ENCODE measurements at places on chromosomes 7 and 10.

GRCh38 chr10:49252313-49253034 is 46.5 kb upstream of the C10orf71 start:
- no peak for DNase-seq

DNA sequence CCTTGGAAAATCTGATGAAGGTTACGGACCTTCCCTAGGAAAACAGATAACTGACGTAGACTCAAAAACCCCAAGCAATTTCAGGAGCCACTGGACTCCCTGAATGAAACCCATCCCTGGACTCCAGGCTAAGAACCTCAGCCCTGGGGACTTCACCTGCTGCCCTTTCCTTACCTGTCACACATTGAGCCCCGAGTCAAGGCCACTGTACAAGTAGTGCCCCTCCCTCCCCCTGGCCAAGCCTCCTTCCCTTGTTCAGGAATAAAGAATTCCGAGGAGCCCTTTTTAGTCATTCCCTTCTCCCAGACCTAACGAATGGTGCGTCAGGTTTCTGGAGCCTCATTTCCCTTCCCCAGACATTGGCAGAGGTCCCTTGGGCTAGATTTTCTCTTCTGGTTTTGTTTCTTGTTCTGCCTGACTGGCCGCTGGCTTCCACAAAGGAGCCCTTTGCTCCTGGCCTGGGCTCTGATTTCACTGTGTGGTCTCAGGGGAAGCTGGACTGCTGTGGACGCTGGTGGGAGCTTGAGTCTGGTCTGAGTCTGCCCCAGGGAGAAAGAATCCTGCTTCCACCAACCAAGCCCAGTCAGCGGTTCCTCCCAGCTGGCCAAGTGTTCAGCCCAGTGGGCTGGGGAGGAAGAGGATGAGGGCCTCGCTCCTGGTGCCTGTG is 31.7 kb downstream of the ZNF775 start:
- DNase-seq, result no peak

DNA sequence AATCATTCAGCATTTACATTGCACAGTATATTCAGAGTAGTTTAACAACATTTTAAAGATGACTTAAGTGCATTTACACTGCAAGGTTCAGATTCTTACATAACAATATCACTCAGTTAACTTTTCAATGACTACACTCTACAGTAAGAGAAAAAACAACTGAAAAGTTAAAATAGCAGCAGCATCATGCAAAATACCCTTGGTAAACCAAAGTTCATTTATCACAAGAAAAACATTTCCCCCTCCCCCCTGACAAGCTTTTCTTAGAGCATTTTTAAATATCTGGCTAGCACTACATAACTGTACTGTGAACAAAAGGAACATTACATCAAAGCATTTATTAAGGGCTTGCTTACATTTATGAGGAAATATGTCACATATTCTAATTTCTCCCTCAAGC is 179.5 kb upstream of the HGF start:
- no peak for DNase-seq

- no peak for DNase-seq
These were observed 187.6 kb downstream of the DNAH11 start for GRCh38 chr7:21730399-21730798.

- no peak for DNase-seq
These were observed 3.9 kb upstream of the CUX1 start for GRCh38 chr7:101813402-101814019.

DNA sequence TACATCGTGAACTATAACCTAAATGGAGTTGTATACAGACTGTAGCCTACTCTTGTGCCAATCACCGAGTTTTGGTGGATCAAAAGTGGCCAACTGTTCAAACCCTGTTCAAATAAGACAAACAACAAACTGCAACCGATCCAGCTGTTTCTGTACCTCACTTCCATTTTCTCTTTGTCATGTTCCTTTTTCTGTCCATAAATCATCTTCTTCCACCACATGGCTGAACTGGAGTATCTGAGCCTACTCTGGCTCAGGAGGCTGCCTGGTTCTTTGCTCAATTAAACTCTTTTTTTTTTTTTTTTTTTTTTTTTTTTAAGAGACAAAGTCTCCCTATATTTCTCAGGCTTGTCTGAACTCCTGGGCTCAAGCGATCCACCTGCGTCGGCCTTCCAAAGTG is 59.0 kb upstream of the NPVF start:
- DNase-seq, result no peak

DNA sequence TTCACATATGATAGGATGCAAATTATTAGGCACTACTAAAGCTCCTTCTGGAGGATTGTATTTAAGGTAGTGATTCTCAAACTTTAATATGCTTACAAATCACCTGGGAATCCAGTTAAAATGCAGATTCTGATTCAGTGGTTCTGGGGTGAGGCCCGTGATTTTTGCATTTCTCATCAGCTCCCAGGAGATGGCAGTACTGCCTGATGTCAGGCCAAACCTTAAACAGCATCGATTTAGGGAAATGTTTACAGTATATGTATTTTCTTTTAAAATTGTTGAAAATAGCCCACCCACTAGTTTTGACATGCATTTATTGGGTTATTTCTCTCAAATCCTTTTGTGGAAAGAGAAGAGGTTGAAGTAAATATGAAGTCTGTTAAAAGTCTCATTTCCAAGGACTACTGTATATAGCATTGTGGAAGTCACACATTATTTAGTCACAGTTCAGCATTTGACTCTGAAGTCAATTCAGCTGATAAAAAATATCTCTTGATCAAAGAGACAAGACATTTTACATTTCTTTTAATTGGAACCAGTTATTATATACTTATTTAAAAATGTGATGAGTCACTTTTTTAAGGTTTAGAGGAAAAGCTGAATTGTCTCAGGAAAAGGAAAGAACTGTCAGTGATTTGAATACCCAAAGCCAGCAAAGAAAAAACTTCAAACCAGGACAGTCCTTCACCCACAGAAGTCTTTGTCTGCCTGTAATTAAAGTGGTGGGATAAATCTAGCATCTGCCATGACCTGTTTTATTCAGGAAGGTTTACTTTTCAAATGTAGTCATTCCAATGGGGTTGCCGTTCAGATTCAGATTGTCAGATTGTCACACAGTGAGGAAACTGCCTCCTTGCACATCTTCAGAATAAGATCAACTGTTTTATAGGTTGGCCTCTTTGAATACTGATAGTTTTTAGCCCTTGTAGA is 21.1 kb upstream of the HBP1 start:
- peak; percentile 30 for DNase-seq

DNA sequence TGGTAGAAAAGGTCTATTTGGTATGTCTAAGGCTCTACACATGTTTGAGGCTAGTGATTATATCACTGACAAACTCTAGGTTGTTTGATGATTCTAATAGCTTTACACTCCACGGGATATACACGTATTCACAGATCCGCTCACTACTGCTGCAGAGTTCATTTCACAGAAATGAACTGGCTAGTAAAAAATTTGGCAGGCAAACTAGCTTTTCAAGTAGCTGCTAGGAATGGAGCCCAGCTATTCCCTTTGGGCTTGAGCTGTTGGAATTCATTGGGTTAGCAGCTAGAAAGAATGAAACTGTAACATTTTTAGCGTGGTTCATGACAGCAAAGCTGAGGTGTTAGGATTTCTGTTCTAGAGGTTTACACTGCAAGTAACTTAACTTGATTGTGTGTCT is 37.6 kb downstream of the R3HCC1L start:
- DNase-seq, result no peak

DNA sequence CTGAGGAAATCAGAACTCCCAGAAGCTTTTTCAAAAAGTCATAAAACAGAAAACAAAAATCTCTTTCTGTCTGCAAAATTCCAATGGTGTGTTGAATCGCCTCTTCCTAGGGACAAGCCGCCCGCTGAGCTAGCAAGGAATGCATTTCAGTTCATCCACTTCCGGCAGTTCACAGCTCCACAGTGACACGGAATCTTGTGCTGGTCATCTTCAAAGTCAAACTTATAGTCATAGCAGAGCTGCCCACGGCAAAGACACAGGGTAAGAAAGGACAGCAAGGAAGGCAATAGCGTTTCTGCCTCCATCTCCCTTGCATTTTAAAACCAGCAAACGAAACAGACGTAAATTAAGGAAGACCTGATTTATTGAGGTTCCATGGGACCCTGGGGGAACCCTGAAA is 111.2 kb downstream of the GALNT11 start:
- no peak for DNase-seq

DNA sequence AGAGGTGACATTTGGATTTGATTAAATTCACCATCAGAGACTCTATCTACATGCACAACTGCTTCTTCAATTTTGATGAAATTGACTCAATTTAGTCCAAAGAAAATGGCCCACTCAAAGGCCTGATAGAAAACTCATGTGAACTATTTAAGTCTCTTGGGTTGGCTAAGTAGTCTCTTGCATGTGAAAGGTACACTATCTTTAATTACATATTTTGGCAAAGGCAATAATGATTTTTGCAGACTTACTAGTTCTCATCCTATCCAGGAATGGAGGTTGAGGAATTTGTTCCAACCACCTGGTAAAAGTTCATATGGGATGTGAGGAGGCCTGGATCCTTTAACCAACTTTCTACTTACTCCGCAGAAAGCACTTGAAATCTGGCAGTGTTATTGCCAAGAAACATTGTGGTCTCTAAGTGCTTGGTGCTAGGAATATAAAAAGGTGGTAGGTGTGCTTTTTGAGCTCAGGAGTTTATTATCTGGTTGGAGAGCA is 618.6 kb upstream of the MKI67 start:
- DNase-seq, result no peak

GRCh38 chr10:16966991-16967865 is 150.0 kb upstream of the RSU1 start:
- DNase-seq, result no peak

- DNase-seq, result peak; percentile 74
These were observed 32.8 kb upstream of the SFTPD start for GRCh38 chr10:79981450-79982361.

DNA sequence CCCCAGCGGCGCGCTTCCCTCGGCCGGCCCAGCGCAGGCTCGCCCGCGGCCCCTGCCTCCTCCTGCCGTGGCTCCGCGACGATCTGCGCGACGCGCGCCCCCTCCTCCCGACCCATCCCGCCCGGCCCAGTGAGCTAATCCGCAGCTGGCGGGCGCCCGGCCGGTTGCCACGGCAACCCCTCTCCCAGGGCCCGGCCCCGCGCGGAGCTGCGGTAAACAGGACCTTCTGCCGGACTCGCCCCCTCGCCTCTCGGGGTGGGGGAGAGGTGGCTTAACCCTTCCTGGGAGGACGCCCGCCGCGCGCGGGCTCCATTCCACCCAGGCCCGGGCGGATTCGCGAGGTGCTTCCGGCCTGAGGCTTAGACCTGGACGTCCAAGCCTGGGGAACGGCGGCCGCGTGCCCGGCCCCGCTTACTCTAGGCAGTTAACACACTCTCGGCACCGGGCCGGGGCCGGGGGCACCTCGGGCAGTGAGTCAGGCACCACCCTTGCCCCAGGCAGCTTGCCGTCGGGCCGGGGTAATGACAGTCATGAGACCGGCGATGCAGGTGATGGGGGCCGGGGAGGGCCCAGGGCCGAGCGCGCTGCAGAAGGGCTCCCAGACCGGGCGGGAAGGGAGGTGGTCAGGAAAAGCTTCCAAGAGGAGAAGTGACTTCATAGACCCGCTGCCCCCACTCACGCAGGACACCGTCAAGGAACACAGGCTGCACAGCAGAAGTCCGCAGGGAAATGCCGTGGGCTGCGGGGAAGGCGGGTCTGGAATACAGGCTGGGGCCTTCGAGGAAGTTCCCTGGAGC is at the start of gene DENND2A:
Gene DENND2A, minus strand, starts transcription at position 87 of the 797 bp plus-strand sequence. CDS start 38,416 bp downstream, outside the sequence.
- no peak for DNase-seq

GRCh38 chr10:123759501-123760031 is 93.4 kb downstream of the GPR26 start:
- no peak for DNase-seq

DNA sequence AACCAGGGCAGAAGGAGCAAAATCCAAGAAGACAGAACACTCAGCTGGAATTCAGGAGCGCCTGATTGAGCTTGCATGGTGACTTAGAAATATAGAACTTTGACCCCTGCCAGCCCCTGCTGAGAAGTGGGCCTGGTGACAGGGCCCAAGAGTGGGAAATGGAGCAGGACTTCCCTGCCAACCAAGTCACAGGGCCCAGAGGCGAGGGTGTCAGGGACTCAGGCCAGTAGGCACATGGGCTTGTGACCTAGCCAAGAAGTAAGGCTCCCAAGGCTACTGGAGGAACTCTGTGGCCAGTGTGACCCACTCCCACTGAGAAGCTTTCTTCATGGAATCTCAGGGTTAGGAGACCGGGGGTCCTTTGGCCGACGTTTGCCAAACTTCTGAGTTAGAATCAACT is 31.9 kb downstream of the LRRC20 start:
- DNase-seq, result no peak

GRCh38 chr10:58189269-58189668 is 78.4 kb downstream of the IPMK start:
- DNase-seq, result no peak

- no peak for DNase-seq
These were observed 1407.5 kb upstream of the LRRTM3 start for GRCh38 chr10:65518379-65518778.

DNA sequence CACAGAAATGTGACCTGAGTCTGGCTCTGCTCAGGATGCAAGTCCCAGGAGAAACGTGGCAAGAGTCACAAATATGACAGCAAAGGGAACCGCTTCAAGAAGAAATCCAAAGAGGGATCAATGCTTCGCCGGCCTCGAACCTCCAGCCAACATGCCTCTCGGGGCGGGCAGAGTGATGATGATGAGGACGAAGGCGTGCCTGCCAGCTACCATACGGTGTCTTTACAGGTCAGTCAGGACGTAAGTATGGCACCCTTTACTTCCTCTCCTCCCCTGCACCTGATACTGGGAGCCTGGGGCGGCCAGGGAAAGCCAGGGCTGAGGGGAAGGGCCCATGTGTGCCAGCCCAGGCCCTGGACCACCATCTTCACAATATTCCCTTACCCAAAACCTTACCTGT is 18.6 kb upstream of the NFKB2 start:
- no peak for DNase-seq

GRCh38 chr10:73332379-73332778 is 26.3 kb downstream of the CFAP70 start:
- DNase-seq, result no peak

- no peak for DNase-seq
These were observed 30.2 kb downstream of the WBP1L start for GRCh38 chr10:102773986-102774385.

- no peak for DNase-seq
These were observed 45.3 kb upstream of the ZMIZ1 start for GRCh38 chr10:79023240-79024162.

DNA sequence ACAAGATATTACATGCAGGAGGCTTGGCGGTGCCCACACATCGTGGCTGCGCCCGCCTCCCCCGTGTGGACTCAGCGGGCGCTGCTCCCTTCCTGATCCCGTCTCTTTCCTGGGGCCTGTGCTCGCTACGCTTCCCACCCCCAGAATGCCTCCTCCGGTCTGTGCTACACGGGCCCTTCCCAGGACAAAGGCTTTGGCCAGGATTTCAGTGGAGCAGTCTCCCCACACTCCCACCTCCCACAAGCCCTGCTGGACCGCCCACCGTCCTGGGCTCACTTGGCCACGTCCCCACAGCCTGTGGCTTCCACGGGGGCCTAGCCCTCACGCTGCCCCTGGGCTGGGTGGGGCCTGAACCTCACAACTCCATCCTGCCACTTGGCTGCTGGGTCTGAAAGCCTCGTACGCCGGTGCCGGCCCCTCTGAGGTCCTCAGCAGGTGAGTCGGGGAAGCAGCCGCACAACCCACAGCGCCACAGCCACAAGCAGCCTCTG is 17.3 kb downstream of the CFAP46 start:
- no peak for DNase-seq

GRCh38 chr10:70267161-70267933 is 16.5 kb downstream of the NPFFR1 start:
- peak; percentile 56 for DNase-seq
